Activated T-cell treated with anti-CD3 and anti-CD28 coated beads for 48 hours (primary cell): ENCODE measurements at places on chromosomes 12 and 14.

DNA sequence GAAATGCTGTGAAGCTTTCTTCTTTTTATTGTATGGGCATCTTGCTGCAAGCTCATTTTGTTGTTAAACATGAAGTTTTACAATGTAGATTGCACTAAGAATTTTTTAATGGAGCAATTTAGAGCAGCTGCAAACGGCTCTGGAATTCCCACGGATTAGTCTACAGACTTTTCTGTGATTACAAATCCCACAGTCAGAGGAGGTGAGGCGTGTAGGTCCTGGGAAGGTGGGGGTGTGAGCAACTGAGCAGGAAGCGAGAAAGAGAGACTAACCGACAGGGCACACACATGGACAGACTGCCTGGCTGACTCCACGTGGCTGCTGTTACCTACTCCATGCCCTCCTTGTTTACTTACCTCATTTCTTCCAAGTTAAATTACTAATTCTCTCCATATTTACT, 348.5 kb downstream of the NPAS3 start:
- DNase-seq, result no peak

DNA sequence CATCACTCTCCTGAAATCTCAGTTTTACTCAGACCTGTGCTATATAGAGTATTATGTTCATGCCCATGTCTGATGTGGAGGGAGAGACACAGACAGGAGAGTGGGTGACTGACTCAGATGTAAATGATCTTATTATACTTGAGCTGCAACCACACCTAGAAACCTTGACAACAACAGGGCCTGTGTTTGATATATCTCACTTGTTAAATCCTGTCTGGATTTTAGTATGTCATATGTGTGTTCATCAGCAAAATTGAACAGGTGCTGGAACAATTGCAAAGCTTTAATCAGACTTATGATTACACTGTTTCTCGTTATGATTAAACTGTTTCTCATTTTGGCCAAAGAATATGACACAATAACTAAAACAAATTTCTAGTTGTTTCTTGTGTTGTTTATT, 37.7 kb downstream of the DIP2B start:
- DNase-seq, result no peak

- no peak for DNase-seq
These were observed 82.1 kb downstream of the APAF1 start for GRCh38 chr12:98727196-98727595.

- peak; percentile 33 for DNase-seq
These were observed 86.6 kb downstream of the KDM2B start for GRCh38 chr12:121494093-121494787.

GRCh38 chr12:65022960-65023359, 98.1 kb downstream of the WIF1 start:
- no peak for DNase-seq

DNA sequence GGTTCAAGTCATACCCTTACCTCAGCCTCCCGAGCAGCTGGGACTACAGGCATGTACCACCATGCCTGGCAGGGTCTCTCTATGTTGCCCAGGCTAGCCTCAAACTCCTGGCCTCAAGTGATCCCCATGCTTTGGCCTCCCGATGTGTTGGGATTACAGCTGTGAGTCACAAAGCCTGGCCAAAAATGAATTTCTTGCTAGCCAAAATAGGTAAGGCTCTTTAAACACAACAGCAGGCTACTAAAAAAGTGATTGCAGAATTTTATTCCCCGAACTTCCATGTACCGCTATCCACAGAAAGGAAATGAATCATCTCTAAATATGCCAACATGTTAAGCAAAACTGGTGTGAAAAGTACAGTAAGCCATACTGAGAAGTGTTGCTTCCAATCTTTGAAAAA, 50.6 kb downstream of the WDHD1 start:
- no peak for DNase-seq

GRCh38 chr12:6607751-6608591, 792 bp upstream of the CHD4 start:
- peak; percentile 59 for DNase-seq
